ENCODE measurements at places on chromosomes 2 and 18. TPM values are rescaled to one million over a fixed set of nuclear protein-coding genes. Genes with fewer than 3 reads are reported as not detected.

GRCh38 chr2:228625481-228625880 is 444.0 kb upstream of the SPHKAP start:
- H3K4me1 ChIP-seq = no peaks in the 10 kb centered on the region
- H3K4me3 ChIP-seq = no peak overlapping the region
- no peaks in the 10 kb centered on the region for H3K36me3 ChIP-seq
- DNase-seq = no peak
- H3K27me3 ChIP-seq = no peaks in the 10 kb centered on the region
- H3K27ac ChIP-seq = no peak overlapping the region

RETSAT gene
- total RNA-seq = 73.3 TPM

GRCh38 chr2:100264651-100265050 is 57.6 kb downstream of the LONRF2 start:
- no peak for DNase-seq
- H3K4me1 ChIP-seq = no peaks in the 10 kb centered on the region
- H3K36me3 ChIP-seq = no peaks in the 10 kb centered on the region

- H3K36me3 ChIP-seq = no peaks in the 10 kb centered on the region
- no peaks in the 10 kb centered on the region for H3K4me1 ChIP-seq
- DNase-seq = no peak
- H3K27me3 ChIP-seq = no peaks in the 10 kb centered on the region
- H3K4me3 ChIP-seq = no peak overlapping the region
Measured at GRCh38 chr2:159553727-159554126, 62.6 kb downstream of the BAZ2B start.

- no peaks in the 10 kb centered on the region for H3K36me3 ChIP-seq
- DNase-seq = no peak
- peaks cover 55% of the 10 kb centered on the region for H3K4me1 ChIP-seq
- peak overlapping the region; percentile 72 for H3K4me3 ChIP-seq
- H3K27me3 ChIP-seq = no peaks in the 10 kb centered on the region
Measured at GRCh38 chr2:224038049-224038829, 847 bp downstream of the SERPINE2 start.
